ENCODE measurements at places on chromosomes 12 and 14.

DNA sequence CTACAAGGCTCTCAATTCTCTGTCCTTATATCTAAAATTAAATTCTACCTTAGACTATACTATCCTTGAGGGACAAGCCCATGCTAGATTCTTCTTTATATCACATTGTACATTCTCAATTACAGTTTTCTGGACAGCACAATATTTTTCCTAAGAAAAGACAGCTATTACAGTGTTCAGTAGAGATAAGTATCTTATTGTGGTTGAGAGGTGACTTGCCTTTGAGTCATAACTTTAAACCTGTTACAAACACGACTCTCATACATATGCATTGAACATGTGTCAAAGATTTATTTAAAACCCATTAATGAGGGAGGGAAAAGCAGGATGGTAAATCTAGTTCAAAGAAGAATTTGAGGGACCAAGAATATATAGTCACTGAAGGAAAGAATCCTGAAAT lies 61.1 kb downstream of the TPH2 start:
- no peak for DNase-seq

DNA sequence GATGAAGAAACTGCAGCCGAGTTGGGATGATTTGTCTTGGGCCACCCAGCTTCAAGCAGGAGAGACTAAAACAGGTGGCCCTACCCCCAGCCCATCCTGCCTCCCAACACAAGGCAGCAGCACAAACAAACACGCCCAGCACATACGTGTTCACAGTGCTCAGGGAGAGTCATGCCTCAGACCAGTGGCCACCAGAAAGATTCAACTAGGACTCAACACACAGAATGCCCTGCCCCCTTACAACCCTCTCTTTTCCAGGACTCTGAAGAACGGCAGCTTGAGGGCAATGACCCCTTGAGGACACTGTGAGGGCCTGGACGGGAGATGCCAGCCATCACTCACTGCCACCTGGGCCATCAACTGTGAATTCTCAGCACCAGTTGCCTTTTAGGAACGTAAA lies 75.0 kb downstream of the NT5DC3 start:
- DNase-seq, result no peak

GRCh38 chr14:70902184-70902583 lies 5.1 kb upstream of the PCNX1 start:
- DNase-seq, result no peak

GRCh38 chr14:100842799-100843198 lies 16.9 kb downstream of the MEG3 start:
- no peak for DNase-seq

GRCh38 chr12:27549801-27550652 lies 26.0 kb downstream of the PPFIBP1 start:
- no peak for DNase-seq

- DNase-seq, result no peak
Measured at GRCh38 chr12:13369474-13370056, 173.0 kb downstream of the EMP1 start.

DNA sequence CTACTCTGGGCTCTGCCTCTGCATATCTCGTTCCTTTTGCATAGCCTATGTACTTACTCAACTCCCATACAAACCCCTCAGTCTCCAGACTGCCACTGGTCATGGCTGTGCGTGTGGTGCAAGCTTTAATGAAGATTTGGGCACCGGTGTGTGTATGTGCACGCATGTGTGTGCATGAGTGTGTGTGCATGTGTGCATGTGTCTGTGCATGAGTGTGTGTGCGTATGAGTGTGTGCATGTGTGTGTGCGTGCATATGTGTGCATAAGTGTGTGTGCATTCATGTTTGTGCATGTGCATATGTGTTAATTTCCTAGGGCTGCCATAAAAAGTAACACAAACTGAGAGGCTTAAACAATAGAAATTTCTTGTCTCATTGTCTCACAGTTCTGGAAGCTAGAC lies 17.1 kb upstream of the TBPL2 start:
- no peak for DNase-seq

DNA sequence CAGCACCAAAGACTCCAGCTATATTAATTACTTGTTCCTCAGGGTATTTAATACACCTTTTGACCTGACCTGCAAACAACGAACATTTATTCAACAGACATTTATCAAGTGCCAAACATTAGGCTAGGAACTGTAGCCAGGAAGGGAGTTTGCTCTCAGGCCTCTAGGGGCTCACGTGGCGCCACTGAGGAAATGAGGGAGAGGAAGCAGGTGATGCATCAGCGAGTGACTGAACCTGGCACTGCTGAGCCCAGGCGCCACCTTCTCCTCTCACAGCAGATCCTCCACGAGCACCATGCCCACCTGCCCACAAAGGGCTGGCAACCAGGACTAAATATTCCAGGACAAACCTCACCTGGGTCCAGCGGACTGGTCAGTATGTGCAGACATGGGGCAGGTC lies 50.2 kb downstream of the SETD3 start:
- no peak for DNase-seq

DNA sequence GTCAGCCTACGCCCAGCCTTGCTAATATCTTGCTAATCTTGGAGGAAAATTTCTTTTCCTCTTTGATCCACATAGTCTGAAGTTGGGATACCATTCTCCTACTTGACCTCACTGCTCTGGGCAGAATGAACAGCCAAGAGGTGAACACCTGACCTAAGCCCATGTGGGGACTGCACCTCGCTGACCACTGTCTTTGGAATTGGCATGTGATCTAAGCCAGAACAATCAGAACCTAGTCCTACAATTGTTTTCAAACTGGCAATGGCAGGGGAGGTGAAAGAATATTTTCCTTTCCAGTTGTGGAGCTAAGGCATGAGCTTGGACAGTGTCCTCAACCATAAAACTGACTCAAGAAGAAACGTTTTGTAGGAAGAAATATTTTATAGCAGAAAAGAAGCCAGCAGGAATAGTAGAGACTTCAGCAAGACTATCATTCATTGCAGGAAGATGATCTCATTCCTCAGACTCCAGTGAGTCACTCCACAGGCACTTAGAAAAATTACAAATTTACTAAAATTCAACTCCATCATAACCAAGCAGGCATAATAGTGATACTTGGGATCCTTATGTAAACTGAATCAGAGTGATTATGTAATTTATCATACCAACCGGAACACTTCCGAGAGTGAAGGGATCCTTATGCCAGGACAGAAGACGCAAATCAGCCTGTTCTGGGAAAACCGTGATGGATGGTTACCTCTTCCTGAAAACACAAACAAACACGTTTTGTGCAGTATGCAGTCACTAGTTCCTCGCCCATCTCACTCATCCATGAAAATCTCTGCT lies 14.7 kb downstream of the PTPRO start:
- DNase-seq, result no peak

GRCh38 chr12:76275511-76276093 lies 72.6 kb downstream of the BBS10 start:
- no peak for DNase-seq

DNA sequence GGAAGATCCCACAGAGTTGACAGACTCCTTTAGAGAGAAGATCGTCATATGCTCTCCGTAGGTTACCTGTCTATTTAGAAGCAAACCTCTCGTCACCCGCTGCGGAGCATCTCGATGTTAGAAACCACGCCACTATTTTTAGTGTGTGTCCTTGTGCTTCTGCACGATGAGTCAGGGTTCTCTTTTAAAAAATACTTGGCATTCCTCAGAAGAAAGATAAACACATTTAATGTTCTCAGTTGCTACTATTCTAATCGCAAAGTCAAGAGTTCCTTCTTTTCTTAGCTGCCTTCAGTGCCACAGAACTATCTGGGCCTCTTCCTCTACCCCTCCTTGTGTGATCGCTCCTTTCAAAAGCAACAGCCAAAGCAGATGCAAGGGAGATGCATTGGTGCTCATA lies 192.4 kb downstream of the PELI2 start:
- no peak for DNase-seq

- no peak for DNase-seq
Measured at GRCh38 chr12:11746024-11746771, 96.7 kb downstream of the ETV6 start.

- DNase-seq, result no peak
Measured at GRCh38 chr12:66699738-66700482, 21.0 kb upstream of the GRIP1 start.

DNA sequence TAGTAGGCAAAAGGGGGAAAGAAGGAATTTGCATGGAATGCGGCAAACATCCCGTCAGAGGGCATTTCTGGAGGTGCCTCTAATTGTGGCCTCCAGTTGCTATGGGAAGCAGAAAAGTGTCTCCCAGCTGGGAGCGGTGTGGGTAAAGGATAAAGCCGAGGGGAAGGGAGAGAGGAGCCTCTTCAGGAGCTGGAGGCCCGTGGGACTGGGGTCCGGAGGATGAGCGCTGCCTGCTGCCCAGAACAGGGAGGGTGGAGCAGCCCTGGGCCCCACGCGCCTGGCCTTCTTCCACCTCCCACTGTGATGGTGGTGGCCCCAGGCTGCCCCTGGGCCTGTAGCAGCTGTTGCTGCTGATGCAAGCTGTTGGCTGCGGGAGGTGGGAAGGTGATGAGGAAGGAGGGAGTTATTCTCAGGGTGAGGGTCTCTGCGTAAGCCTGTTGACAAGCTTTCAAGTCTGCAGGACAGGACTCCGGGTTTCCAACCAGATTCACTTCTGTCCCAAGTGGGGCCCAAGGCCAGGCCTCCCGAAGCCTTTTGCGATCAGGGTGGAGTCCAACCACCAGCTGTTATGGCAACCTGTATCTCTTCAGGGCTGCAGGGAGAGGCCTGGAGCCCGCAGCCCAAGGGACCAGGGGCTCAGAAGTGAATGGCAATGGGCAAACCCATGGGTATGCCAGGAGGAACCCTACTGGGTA lies 19.1 kb upstream of the PGF start:
- no peak for DNase-seq

GRCh38 chr14:104356020-104356737 lies 217.8 kb downstream of the KIF26A start:
- no peak for DNase-seq

- no peak for DNase-seq
Measured at GRCh38 chr12:10454531-10454930, 1.4 kb upstream of the KLRC1 start.

DNA sequence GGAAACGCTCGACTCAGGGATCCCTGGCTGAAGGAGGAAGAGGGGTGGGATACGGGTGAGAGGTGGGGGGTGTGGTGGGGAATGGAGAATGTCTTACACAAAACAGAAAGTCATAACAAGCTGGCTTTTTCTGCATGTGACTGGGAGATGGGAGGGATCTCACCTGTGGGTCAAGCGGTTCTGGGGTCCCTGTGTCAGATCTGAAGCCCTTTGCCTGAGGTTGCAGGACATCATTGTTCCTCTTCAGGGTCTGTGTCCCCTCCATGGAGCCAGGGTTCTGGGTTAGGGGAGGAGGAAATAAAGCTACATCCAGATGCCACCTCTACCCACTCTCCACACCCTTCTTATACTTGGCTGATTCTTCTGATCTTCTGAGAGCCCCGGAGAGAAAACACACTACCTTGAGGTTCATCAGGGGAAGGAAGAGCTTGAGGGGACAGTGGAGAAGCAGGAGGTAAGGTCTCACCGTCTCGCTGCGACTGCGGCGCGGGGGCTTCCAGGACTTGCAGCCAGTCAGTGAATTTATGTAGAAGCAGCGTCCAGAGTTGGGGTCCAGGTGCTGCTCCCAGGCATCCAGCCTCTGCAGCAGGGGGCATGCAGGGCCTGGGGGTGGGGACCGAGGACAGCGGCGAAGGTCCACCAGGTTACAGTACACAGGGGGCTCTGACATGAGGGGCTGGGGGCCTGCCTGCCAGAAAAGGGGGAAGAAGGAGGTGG lies 2.5 kb downstream of the ARHGAP9 start:
- no peak for DNase-seq

- DNase-seq, result no peak
Measured at GRCh38 chr12:24996820-24997219, 47.9 kb upstream of the BCAT1 start.

DNA sequence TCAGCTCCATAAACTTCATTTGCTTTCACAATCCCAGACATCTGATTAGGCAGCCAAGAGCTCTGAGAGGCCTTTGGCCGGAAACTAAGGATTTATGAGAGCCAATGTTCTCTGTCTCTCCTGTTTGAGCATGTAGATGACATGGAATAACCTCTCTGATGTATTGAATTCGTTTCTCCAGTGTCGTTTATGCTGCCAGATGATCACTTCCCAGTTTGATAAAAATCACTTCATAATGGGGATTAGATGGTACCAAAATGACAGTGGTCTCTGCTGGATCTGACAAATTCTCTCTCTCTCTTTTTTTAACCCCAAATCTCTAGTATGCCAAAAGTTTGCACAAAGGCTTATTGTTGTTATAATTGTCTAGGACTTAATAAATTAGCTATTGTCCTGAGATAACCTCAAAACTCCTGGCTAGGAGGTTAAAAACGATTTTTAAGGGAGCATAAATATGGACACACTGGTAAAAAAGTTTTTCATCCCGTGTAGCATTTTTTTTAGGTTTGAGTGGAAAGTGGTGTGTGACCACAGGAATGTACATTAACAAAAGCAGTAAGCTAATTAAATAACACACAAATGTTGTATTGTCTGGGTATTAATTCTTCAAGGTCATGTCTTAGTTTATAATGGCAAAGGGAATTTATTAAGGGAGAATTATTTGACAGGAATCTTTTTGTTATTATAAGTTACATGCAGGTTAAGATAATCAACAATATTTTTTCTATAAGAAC lies 82.6 kb upstream of the USP44 start:
- DNase-seq, result no peak

- DNase-seq, result no peak
Measured at GRCh38 chr12:121799156-121799841, 4.5 kb upstream of the SETD1B start.

- DNase-seq, result peak; percentile 68
Measured at GRCh38 chr12:105721051-105721825, 390.7 kb downstream of the C12orf75 start.

GRCh38 chr12:52416795-52417194 lies 10.7 kb upstream of the KRT82 start:
- no peak for DNase-seq

DNA sequence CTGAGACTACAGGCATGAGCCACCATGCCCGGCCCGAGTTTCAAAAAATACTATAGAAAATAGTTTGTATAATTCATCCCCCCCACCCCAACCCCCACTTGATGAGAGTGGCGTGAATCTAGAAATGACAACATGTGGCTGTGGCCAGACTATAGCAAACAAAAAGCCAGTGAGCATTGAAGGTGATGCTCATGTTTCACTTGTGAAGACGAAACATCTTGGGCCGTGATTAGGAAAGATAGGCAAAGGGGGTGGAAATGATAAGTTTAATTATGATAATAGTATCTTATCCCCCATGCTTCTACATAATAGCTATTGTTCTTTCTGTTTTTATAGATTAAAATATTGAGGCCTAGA lies 8.5 kb downstream of the BORCS5 start:
- DNase-seq, result no peak

DNA sequence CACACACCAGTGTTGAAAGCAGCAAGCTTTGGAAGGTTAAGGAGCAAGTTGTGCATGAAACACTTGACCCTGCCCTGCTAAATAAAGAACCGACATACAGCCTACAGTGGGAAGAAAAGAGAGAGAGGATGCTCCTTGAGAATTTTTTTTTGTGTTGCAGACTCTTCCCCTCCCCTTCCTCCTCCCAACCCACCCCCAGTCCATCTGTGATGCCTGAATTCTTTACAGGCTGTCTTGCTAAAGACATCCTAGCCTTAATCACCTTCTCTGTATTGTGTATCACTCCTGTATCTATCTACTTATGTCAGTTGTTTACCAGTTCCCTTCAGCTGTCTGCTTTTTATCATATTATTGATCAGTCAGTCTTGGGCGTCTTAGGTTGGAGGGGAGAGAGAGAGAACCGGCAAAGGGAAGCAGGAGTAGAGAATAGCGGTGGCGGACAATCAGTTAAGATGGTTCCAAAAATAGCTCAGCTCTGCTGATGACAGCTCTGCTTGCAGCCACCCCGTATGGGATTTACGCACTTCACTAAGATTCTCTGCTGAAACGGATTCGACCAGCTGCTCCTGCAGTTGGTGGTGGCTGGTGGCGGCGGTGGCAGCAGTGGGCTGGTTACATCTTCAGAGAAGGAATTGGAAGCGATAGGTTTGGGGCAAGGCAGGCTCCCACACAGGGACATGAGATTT lies 664.7 kb downstream of the NRXN3 start:
- DNase-seq, result no peak
